ENCODE measurements at places on chromosomes 5 and 9. TPM values are rescaled to one million over a fixed set of nuclear protein-coding genes. Genes with fewer than 3 reads are reported as not detected.

SLC6A19 gene
- 0.05 TPM for total RNA-seq

LCP2 gene
- total RNA-seq = 6.2 TPM

GDNF gene
- 0.30 TPM for total RNA-seq

TAF11L5 gene
- not detected for total RNA-seq

DNA sequence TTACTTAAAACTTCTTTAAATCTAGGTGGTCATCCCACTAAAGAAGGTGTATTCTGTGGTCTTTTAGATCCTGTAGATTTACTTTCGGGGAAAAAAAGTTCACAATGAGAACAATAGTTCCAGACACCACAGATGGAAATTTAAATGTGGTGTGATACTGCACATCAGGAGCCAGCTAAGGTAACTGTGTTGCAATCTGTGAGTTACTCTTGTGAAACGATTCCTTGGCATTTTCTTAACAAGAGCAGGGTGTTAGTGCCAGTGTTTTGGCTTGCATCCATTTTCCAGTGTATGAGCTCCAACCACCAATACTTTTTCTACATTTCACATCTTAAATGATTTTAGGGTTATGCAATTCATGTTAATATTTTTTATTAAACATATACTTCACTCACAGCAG lies 674.5 kb downstream of the CETN3 start:
- no peak for DNase-seq

- no peak for DNase-seq
These were observed 1333.7 kb upstream of the WWC1 start for GRCh38 chr5:166957782-166958181.

GRCh38 chr5:151004499-151004898 lies 15.9 kb upstream of the GPX3 start:
- no peak for DNase-seq

GRCh38 chr5:136639616-136640015 lies 274.3 kb upstream of the TRPC7 start:
- DNase-seq = no peak

- no peak for DNase-seq
These were observed 54.0 kb downstream of the FEM1C start for GRCh38 chr5:115490596-115490995.

Data from cardiac septum (tissue), 1 donor.